ENCODE measurements at places on chromosomes 4 and X.

GRCh38 chrX:6941041-6941440, 206.5 kb upstream of the STS start:
- DNase-seq, result no peak

DNA sequence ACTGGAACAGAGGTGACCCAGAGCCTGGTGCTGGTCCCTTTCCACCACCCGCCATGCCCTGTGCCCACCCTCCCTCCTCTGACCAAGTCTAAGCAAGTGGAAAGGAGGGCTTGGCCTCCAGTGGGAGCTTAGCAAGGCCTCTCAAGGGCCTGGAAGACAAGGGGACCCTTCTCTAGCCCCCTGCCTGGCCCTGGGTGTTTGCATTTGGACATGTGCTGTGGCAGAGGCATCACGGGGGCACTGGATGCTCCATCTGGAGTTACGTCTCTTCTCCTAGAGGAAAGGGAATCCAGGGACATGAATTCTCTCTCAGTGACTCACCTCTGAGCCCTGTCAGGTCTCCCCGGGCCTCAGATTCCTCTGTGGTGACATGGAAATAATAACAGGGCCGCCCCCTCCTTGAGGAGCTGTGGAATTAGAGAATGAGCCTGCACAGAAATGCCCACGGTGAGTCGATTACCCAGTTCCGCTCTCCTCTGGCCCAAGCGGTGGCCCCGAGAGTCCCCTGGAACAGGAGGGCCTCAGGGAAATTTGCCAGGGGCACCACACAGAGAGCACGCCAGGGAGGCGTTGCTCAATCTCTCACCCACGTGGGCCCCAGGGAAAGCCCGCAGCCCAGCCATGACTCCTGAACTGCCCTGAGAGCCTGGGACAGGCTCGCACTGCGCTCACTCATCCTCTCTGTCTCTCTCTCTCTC, 189.6 kb downstream of the BCOR start:
- no peak for DNase-seq

DNA sequence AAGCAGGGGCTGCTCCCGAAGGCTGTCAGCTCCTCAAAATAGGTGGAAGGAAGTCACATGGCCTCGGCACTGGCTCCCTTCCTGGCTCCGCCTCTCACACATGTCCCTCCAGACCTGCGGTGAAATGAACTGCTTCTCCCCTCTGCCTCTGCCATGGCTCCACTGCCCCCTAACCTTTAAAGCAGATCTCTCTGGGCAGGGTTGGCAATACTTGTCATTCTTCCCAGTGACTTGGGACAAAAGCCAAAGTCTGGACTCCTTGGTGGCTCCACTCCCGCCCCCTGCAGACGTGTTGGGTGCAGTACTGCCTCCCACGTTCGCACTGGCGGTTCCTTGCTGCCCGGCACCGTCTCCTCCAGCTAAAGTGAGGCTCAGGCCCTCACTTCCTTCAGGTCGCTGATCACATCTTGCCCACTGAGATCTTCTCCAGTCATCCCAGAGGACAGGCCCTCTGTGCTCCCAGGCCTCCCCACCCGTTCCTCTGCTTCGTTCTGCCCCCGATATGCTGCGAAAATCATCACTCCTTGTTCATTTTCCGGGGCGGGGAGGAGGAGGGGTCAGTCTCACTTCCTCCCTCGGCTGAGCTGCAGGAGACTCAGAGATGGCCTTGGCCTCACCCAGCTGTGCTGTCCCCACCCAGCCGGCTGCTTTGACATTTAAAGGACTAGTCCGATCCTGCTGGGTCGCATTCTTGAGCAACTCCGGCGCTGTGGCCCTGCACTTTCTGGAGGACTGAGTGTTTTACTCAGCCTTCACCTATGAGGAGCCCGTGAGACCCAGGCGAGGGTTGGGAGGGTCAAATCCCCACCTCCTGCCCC, 97.4 kb downstream of the PHKA2 start:
- peak; percentile 5 for DNase-seq

- no peak for DNase-seq
Measured at GRCh38 chr4:72243641-72244040, 211.8 kb downstream of the NPFFR2 start.

GRCh38 chrX:12245650-12246645, 107.7 kb downstream of the FRMPD4 start:
- DNase-seq, result no peak

DNA sequence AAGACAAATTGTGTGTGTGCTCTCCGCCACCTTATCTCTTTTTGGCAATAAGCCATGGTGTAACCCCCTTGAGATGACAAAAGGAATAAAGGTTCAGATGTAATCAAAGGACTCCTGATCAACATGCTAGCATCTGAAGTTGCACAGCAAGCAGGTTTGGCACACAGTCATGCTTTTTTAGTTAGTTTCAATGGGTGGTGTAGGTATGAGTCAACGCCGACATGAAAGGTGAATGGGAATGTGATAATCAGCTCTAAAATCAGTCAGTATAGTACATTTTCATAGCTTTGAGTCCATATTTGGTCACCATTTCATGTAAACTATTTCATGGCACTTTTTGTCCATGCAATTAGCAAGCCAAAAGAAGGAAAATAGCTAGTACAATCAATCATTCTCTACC, 50.4 kb upstream of the ETNPPL start:
- no peak for DNase-seq

GRCh38 chr4:12658146-12658545, 826.0 kb downstream of the RAB28 start:
- no peak for DNase-seq
